Stimulated activated CD8-positive, alpha-beta memory T cell treated with anti-CD3 and anti-CD28 coated beads, Interleukin-7, amount 100 ng/mL, for 1 hour (primary cell): ENCODE measurements at places on chromosomes 7 and 10.

GRCh38 chr10:16950656-16951601 is 133.7 kb upstream of the RSU1 start:
- no peak for DNase-seq

DNA sequence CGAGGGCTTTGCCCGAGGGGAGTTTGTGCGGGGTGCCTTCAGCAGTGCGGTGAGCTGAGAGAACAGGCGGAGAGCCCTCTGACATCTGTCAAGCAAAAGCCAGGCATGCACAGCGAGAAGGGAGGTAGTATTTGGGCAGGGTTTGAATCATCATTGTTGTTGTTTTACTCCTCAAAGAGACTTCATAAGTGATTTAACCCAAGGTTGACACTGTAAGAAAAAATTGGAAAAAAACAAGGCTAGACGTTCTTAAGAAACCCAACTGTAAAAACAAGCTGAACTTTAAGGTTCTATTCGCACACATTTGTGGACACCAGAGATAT is 1.3 kb downstream of the ADAM22 start:
- DNase-seq = no peak

DNA sequence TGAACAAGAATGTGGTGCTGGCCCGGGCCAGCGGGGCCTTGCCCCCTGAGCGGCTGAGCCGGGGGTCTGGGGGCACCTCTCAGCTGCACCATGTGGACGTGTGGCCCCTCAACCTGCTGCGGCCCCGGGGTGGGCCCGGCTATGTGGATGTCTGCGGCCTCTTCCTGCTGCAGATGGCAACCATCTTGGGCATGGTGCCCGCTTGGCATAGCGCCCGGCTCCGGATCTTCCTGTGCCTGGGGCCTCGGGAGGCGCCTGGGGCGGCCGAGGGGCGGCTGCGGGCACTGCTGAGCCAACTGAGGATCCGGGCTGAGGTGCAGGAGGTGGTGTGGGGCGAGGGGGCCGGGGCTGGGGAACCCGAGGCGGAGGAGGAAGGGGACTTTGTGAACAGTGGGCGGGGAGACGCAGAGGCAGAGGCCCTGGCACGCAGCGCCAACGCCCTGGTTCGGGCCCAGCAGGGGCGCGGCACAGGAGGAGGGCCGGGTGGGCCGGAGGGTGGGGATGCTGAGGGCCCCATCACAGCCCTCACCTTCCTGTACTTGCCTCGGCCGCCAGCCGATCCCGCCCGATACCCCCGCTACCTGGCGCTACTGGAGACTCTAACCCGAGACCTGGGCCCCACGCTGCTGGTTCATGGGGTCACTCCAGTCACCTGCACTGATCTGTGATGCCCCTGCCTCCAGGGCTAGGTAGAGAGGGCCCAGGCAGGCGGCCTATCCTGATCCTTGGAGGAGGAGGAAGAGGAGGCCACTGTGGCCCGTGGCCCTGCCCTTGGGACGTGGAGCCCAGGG is 1.1 kb upstream of the TRIP6 start:
- no peak for DNase-seq

GRCh38 chr7:129298268-129298893 is 73.6 kb downstream of the AHCYL2 start:
- DNase-seq = peak; percentile 28

GRCh38 chr7:78260826-78261225 is 462.3 kb downstream of the PHTF2 start:
- no peak for DNase-seq

DNA sequence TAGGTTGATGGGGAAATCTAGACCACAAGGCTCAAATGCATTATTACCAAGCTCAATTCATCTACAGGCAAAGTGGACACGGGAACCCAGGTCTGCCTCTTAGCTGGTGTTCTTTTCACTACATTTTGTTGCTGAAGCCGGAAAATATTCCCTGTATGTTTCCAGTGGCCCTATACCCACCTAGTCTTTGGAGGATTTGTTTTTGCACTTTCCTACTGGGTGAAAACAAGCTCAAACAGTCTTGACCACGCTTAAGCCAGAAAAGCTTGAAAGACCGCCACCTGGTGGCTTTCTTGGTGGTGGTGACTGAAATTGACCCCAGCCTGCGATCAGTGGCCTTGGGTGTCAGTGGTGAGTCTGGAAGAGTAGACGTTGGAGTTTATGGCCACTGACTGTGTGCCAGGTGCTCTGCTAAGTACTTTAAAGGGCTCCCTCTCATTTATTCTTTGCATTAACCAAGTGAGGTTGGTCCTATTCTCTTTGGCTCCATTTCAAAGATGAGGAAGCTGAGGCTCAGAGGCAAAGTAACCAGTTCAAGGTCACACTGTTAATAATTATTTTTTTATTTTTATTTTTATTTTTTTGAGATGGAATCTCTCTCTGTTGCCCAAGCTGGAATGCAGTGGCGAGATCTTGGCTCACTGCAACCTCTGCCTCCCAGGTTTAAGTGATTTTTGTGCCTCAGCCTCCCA is 11.1 kb upstream of the CRTAC1 start:
- no peak for DNase-seq

DNA sequence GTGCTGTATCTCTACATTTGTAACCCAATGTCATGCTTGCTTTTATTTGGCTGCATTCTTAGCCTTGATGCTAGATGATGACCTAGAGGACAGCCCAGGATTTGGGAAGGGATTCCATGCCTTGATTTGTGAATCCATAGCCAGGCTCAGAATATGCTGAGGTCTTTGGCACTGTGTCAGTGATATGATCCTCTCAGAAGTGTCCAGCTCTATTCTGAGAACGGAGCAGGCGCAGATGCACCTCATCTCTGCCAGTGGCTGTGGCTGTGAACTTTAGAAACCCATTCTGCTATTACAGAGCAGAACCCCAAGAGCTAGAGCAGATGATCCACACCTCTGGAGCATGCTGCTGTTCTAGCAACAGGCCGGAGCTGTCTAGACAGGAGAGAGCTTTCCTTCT is 212.8 kb downstream of the TRIL start:
- DNase-seq = no peak

DNA sequence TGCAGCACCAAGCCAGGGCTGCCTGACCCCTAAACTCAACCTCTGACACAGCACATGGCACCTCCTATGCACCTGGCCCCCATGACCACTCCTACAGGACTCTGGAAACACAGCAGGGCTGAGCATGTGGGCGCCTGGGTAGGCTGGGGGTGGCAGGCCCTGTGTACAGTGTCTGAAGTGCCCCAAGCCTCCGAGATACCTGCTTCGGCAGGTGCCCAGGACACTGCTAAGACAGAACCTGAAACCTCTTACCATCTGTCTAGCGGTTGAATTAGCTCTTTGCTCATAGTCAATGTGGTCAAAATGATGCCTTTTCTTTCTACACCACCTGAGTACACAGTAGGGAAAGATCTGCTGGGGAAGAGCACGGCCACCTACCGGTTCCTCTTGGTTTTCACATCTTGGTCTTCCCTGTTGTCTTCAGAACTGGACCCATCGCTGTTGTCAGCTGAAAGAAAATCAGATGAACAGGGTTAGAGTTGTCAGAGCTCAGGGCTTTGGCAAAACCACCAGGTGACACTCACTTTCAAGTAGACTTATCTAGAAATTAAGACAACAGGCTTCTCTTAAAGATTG is 177.4 kb downstream of the TCERG1L start:
- DNase-seq = no peak

DNA sequence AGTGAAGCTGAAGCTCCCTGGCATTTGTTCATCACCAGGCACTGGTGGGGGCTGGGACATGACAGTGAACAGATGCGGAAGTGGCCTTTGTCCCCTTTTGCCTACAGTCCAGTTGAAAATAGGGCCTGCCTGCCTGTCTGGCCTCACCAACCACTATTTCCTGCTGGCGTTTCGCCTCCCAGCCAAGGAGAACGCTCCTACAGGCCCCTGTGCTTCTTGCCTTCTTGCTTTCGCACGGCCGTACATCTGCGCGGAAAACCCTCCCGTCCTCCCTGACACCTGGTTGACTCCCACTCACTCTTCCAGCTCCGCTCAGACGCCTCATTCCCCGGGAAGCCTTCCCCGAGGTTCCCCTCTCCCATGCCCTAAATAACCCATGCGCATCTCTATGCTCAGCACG is 317.3 kb downstream of the PRPF18 start:
- no peak for DNase-seq

DNA sequence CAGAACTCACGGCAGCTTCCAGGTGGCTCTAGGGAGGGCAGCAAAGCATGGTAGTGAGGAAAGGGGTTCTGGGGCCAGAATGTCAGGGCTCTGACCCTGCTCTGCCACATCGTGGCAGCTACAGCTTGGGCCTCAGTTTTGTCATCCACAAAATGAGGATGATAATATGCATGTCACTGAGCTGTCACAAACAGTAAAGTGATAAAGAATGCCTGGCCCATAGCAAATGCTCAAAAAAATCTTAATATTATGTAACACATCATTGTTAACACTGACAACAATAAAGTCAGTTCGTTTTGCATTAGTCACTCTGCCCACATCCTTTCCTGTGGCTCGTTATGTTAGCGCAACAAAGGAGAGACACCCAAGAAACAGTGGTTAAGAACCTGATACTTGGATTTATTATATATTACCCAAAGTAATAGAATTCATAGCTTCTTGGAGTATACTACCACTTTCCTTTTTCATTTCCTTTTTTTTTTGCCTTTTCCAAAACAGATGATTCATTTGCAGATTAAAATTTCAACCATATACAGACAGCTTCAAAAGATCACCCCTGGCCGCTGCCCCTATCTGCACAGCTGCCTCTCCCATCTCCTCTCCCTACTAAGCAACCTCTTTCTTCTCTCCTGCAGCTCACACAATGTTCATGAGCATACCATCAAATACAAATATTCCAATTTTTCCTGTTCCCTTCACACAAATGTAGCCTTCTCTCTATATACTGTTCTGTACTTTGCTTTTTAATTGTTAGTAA is 45.5 kb upstream of the DDC start:
- DNase-seq = no peak
